ENCODE measurements at places on chromosomes 6 and 20.

DNA sequence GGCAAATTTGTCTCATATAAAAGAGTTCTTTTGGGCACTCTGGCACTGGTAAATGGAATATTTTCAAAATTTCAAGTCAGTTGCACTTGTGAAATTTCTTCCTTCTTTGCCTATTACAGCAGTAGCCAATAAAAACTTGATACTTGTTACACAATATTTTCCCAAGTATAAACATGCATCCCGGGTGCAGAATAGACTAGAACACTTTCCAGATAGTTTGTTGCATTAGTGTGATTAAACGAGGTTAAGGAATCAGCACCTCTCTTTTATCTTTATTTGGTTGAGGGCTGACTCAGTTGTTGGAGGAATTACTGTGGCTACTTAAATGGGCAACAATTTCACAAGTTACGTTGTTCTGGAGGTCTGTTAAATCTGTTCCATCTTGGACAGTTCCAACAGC, 467.5 kb downstream of the CDKAL1 start:
- no peak for DNase-seq

- no peak for DNase-seq
These were observed 32.7 kb upstream of the COL21A1 start for GRCh38 chr6:56280126-56280525.

- DNase-seq, result no peak
These were observed 8.7 kb upstream of the MYBL2 start for GRCh38 chr20:43658069-43658722.

GRCh38 chr6:41040940-41041536, 1.2 kb upstream of the TSPO2 start:
- DNase-seq, result no peak

GRCh38 chr20:53609491-53610445, 16.1 kb upstream of the ZNF217 start:
- no peak for DNase-seq

DNA sequence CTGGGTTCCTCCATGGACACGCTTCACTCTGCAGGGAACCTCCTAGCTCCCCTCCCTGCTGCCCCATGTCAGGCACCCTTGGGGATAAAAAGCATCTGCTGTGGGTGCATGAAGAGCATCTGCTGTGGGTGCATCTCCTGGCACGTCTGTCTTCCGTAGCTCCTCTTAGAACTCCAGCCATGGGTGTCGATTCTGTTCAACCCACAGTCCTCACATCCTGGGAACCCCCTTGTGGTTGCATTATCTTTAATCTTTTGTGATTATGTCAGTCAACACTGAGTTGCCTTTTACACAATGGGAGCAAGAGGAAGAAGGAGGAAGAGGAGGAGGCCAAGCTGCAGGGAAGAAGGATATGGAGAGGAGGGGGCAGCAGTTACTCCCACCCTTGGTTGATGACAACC, 24.1 kb upstream of the CCR6 start:
- DNase-seq, result no peak

DNA sequence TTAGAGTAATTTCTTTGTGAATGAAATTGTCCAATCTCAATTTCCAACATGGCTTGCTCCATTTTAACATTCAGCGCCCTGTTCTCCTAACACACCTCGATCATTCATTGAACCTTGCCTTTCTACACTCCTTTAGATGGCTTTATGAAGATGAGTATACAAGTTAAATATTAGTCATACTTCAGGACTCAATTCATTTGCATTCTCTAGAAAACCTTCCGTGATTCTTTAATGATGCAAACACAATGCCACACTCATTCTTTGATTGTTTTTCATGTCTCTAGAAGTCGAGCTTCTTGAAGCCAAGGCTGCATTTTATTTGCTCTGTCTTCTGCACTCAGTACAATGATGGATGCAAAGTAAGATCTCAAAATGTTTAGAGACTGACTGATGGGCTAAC, 641.2 kb downstream of the DOK5 start:
- no peak for DNase-seq

GRCh38 chr6:25058441-25058840, 122.7 kb upstream of the RIPOR2 start:
- DNase-seq, result no peak

- no peak for DNase-seq
These were observed 5.9 kb downstream of the TMEM63B start for GRCh38 chr6:44133003-44133931.
